ENCODE measurements at places on chromosomes 7 and 10.

GRCh38 chr7:30245913-30246312 lies 38.5 kb upstream of the ZNRF2 start:
- no peak for DNase-seq

DNA sequence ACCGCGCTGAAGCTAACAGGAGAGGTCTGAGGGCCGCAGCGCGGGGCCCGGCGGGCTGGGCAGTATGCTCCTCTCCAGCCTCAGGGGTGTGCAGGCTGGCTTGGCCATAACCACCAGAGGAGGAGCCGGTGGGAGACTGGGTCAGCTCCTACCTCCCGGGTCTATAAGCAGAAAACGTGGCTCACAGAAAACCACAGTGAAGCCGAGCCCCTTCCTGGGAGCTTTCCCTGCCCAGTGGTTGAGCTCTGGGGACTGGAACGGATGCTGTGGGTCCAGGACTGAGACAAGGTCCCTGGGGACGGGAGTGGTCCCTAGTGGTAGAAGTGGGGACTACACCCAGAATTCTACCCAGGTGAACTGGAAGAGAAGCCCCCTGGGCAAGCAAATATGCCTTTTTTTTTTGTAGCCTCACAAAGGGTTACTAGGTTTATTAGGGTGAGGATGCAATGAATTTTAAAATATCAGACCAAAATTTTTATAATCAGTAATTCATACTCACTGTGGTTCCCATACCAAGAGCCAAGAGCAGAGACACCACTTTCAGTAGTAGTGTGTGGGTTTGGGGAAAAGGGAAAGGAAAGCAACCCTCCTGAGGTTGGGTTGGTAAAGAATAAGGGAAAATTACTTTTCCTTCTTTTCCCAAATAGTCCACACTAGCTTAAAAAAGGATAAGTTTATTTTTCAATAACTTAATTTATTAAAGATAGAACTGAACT lies 67.9 kb upstream of the PRKCQ start:
- DNase-seq, result peak; percentile 55

DNA sequence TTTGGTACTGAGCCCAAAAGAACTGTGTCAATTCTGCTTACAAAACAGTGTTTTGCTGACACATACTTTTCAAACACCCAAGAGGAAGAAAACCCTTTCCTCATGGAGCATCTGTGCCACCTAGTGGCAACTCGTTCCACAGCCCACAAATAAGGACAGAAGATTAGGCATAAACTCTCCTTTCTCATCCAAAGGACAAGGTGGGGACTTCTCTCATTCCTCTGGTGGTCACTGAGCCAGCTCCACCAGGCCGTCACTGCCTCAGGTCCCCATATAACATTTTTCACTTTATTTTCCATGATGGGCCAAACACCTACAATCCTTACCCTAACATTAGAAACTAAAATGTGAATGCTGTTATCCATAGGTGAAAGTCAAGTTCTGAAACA lies 76.9 kb downstream of the RNF216 start:
- DNase-seq, result peak; percentile 73

DNA sequence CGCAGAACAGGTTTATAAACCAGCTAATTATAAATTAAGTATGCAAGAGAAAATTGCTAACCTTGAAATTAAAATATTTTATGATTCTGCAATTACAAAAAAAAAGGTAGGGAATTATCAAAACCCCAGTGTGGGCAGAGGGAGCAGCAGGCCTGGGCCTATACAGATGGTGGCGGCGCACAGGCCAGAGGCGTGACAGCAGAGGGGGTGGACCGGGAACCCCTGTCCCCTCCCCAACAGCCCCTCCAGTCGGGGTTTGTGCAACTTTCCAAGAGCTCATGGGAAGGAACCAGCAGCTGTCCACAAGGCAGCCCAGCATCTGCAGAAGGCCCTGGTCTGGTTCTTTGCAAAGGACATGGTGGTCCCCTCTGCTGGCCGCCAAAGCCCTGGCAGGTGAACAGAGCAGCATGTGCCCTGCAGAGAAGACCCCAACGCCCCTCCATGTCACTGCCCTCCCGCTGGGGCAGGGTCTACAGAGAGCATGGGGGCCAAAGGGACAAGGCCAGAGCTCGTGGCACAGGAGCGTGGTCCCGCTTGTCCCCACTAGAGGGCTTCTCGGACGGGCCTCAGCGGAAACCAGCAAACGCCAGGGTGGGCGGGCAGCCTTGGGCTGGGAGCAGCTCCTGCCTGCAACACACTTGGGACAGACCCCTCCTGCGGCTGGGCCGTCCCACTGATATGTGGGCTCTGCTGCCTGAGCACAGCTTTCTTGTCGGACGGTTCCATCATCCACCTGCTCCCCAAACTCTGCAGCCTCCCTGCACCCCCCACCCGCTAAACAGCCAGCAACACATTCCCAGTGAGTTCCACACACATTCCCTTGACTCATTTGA lies 75.1 kb downstream of the EBF3 start:
- DNase-seq, result no peak

DNA sequence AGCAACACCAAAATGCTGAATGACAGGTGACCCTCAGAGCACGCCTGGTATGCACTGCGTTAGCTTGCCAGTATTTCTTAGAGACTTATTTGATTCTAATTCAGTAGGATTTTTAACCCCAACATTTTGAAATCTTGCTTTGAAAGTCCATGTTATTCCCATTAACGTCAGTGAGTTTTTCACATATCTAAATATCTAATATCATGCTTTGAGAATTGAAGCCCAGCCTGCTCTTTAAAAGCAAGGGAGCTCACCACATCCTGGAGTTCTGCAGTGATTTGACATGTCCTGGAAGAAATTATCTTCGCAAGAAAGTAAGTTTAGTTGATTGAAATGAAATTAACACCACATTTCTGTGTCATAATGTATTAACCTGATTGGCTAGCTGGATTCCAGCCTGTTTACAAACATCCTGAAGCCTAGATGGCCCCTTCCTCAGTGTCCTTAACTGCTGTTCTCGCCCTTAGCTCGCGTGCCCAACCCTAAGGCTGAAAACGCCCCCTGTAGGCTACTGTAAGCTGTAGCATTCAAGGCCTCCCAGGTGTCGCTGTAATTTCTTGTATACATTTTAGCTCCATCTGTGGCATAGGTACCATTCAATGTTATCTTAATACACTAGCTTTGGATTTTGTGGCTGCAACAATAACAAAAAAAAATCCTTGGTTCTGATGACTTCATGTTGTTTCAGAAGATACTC lies 191.5 kb downstream of the MGMT start:
- no peak for DNase-seq

DNA sequence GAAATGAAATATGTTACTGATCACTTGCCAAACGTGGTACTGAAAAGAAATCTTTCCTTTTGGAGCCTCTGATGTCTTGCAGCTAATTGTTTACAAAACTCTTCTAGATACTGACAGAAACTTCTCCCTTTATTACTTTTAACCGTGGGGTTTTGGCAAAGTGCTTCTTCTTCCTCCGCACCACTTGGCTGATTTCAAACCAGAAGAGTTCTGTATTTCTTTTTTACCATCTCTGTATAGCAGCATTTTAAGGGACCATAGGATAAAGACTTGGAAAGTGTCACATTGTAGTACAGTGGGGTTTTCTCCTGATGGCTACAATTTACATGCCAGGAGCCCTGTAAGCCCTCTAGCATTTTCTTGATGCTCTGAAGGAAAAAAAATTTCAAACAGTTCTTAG lies 21.9 kb upstream of the CREB5 start:
- no peak for DNase-seq

DNA sequence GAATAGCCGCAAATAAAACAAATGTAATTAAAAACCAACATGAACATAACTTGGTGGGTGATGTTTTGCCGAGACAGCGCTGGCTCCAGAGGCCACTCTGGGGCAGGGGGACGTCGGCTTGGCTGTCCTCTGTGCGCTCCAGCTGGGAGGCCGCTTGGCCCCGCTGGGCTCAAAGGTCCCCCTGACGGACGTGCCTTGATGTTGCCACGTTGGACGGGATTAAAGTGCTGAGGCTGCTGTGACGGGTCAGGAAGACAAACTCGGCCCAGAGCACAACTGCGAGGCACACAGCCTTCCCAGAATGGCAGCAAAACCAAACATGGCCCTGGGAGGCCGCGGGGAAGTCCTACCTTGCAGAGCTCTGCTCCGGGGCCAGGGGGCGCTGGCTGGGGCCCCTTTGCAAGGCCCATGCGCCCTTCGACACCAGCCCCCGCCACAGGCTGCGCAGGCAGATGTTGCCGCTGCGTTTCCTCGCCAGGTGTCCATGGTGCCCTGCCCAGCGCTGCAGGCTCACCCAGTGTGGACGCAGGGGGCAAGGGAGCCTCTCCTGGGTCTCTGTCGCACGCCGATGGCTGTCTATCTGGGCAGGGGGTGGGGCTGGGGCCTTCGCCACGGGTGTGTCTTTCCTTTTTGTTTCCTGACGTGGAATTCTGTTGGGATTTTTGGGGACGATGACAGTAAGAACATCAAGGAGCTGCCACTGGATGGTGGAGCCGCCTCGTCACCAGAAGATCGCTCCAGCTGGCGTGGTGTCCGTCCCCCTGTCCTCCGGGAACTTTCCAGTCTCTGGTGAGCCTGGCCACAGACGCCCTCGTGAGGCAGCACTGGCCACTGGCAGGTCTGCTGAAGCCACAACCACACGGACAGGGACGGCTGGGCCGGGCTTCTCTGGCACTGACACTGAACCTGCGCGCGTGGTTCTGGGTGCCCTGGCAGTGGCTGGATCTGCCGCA lies 99.6 kb upstream of the DIP2C start:
- DNase-seq, result no peak

- no peak for DNase-seq
Observed at GRCh38 chr7:40234666-40235065, 99.9 kb downstream of the SUGCT start.

DNA sequence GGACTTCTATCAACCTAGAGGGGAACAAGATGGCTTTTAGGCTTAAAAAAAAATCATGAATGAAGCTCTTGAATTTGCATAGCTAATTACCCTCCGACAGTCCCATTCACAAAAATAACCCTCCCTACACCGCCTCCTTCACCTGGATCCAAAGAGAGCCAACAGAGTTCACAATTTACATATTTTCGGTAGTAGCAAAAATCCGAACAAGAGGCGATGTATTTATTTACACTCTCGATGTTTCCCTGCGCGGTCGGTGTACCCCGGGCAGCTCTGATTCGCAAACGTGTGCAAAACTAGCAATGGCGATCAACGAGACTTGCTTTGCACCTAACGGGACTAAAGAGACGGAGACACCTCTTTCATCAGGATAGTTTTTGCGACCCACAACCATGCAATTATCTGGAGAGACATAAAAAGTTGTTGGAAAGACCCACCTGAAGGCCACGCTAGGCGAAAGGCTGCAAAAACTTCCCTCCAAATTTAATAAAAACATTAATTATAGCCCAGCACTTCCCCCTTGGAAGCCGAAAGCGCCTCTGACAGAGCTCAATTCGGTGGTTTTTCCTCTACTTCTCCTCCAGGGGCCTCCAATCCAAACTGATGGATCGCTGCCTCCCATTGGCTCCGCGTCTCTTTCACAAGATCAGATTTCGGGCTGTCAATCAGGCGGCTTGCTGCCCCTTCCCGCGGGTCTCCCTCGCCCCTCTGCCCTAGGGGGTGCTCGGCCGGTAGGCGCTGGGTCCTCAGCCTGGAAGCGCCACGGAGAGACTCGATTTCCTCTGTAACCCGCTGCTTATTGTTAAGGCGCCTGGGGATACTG lies at the start of gene ETV1:
Gene ETV1, minus strand, starts transcription at position 541 of the 823 bp plus-strand sequence. CDS start 614 bp downstream, outside the sequence.
- DNase-seq, result no peak

DNA sequence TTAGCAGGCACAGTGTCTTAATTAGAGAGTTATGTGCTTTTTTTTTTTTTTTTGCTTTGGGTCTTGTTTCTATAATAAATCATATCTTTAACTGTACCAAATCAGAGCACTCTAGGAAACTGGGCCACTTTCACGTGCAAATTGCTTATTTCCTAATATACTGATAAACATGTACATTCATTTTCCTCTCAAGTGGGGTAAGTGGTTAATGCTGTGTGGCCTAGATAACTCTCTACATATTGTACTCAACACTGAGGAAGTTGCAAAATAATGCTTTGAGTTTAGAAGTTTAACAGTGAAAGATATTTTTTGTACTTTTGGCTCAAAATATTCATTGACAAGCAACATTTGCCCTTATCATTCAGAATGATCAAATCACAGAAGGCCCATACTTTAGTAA lies 115.9 kb upstream of the IFRD1 start:
- DNase-seq, result no peak

- no peak for DNase-seq
Observed at GRCh38 chr7:22213081-22213480, 143.9 kb downstream of the RAPGEF5 start.

- DNase-seq, result peak; percentile 37
Observed at GRCh38 chr7:24587853-24588252, 14.6 kb downstream of the PALS2 start.

DNA sequence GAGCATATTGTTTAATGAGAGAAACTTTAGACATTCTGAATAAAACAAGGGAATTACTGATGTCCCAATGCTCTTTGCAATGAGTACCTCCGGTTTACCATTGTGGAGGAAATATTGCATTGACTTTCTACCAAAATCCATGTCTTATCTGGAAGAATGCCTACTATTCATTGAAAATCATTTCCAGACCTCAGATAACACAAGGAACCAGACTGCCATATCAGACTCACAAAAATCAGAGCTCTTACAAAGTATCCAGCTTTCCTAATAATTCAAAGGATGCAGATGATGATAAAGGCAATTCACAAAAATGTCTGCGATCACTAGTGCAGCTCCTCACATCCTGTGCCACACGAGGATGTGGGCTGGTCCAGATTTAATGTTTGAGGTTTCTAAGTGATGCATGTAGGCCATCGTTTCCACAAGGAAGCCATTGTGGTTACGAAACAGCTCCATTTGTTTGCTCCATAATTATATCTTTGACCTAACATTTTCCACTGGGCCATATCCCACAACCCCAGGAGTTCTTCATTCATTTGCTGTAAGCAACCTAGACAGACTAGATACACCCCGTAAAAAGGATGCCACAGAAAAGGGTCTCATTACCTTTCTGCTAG lies 831.1 kb upstream of the C7orf33 start:
- no peak for DNase-seq

- DNase-seq, result no peak
Observed at GRCh38 chr10:126391192-126391885, 3.1 kb upstream of the ADAM12 start.

- no peak for DNase-seq
Observed at GRCh38 chr7:105887569-105888189, 11.3 kb upstream of the ATXN7L1 start.

DNA sequence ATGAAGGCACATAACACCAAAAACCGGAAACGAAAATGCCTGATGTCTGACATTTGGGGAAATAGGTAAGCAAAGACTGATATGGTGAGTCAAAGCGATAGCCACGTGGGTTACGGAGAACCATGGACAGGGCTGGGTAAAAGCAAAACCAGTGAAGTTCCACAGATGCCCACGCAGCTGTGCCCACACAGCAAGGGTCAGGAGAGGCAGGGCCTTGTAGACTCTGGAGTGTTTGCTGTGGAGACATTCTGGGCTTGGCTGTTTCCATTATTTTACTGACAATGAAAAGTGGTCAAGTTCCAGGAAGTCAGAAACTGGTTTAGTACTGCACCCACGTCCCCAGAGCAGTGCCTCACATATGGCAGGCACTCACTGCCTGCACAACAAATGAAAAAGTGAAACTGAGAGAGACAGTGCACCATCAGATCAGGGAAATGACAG lies 148.7 kb downstream of the ZMYND11 start:
- no peak for DNase-seq

GRCh38 chr10:11235771-11236170 lies 218.1 kb downstream of the CELF2 start:
- no peak for DNase-seq

Measured in effector CD4-positive, alpha-beta T cell (primary cell).